ENCODE measurements at places on chromosomes 2 and 18.

DNA sequence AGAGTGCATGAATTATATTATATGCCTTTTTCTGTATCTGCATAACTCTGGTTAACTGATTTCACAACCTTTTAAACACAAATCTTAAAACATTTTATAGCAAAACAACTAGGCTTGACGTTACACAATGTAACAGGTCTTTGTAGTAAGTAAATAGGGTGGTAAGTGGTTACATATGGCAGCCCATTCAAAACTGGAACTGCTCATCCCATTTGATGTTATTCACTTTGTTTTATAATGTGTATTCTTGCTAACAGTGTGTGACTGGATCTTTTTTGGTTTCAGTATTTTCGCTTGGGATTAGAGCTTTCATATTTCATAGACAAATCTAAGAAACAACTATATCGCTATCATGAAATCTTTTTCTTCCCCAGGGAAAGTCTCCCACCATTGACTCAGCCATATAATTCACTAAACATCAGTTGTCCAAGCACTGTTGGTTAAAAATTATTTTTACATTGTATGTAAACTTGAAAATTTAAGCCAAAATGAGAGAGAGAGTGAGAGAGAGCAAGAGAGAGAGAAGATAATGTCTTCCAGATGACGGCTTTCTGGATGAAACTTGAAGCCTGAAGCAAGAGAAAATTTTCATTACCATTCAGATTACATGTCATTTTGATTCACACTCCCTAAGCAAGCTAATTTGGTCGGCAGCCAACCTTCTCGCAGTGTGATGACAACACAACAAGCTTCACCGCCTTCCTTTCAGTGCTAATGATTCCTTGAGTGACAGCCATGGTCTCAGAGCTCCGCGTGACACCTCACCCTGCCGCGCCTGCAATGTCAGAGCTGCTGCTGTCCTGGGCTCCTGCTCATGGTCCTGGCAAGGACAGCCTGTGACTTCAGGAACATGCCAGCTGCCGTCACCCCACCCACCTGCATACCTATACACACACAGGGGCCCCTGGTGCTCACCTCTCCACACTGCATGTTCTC, 946.9 kb upstream of the SOX11 start:
- H3K27me3 ChIP-seq, result no peaks in the 10 kb centered on the region
- no peak for DNase-seq
- no peak overlapping the region for H3K4me3 ChIP-seq
- no peak overlapping the region for H3K27ac ChIP-seq
- H3K4me1 ChIP-seq, result no peaks in the 10 kb centered on the region

GRCh38 chr2:147845411-147845971, 662 bp downstream of the ACVR2A start:
- no peaks in the 10 kb centered on the region for H3K4me1 ChIP-seq
- H3K27me3 ChIP-seq, result no peaks in the 10 kb centered on the region
- no peaks in the 10 kb centered on the region for H3K36me3 ChIP-seq
- H3K27ac ChIP-seq, result no peak overlapping the region
- no peak for DNase-seq

- no peaks in the 10 kb centered on the region for H3K4me1 ChIP-seq
- H3K36me3 ChIP-seq, result no peaks in the 10 kb centered on the region
- H3K27me3 ChIP-seq, result no peaks in the 10 kb centered on the region
- no peak overlapping the region for H3K27ac ChIP-seq
These were observed 90.8 kb upstream of the DLX2 start for GRCh38 chr2:172193331-172194089.

- H3K4me1 ChIP-seq, result no peaks in the 10 kb centered on the region
- no peaks in the 10 kb centered on the region for H3K27me3 ChIP-seq
- no peak for DNase-seq
- no peak overlapping the region for H3K27ac ChIP-seq
These were observed 690.2 kb upstream of the POU3F3 start for GRCh38 chr2:104163611-104164130.

DNA sequence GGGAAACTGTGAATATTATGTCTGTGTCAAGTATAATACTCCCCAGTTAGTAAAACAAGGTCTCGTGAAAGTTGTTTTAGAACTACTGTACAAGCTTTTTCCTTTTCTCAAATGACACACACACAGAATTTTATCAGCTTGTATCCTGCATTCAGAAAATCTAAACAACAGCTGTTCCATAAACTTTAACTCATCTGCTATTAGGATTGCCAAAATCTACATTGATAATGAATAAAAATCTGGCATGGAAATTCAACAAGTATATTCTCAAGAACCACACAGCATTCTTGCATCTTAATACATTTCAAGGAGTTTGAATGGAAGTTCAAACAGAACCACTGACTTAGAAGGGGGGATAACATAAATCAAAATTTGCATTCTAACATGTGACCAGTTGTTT, 151.2 kb downstream of the SLC39A10 start:
- no peaks in the 10 kb centered on the region for H3K27me3 ChIP-seq
- H3K4me1 ChIP-seq, result no peaks in the 10 kb centered on the region
- H3K27ac ChIP-seq, result no peak overlapping the region
- no peaks in the 10 kb centered on the region for H3K36me3 ChIP-seq
- DNase-seq, result no peak

DNA sequence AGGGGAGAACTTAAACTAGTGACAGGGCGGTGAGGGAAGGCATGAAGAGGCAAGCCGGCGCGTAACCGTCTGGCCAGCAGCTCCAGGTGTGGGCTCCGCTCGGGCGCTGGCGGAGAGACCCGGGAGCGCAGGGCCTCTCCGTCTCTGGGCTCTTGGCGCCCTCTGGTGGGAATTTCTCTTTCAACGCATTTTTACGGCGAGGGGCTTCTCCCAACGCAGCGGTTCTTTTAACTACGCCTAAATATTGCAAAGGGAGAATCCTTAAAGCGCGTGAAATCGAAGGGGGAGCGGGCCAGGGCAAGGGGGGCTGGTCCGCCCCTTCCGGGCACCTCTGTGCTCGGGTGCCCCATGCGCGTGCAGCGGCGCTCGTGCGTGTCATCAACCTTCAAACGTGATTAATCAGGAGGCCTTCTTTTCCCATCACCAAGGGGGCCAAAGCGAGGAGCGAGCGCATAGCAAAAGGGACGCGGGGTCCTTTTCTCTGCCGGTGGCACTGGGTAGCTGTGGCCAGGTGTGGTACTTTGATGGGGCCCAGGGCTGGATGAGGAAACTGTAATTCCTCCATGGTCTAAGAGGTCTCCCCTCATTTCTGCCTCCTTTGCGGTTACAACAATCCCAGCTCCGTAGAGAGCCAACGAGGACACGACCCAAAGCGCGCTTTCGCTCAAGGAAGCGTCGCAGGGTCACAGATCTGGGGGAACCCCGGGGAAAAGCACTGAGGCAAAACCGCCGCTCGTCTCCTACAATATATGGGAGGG, 762 bp upstream of the GAD1 start:
- no peak overlapping the region for H3K4me3 ChIP-seq
- peaks cover 7% of the 10 kb centered on the region for H3K27me3 ChIP-seq
- no peaks in the 10 kb centered on the region for H3K36me3 ChIP-seq
- H3K27ac ChIP-seq, result no peak overlapping the region
- DNase-seq, result peak; percentile 28

- H3K4me3 ChIP-seq, result no peak overlapping the region
- peaks cover 2% of the 10 kb centered on the region for H3K27me3 ChIP-seq
- H3K4me1 ChIP-seq, result no peaks in the 10 kb centered on the region
- H3K27ac ChIP-seq, result no peak overlapping the region
These were observed 143.2 kb downstream of the DDX1 start for GRCh38 chr2:15734674-15735483.

GRCh38 chr18:22272242-22272641, 102.9 kb downstream of the GATA6 start:
- no peak overlapping the region for H3K4me3 ChIP-seq
- H3K27ac ChIP-seq, result no peak overlapping the region
- H3K27me3 ChIP-seq, result peaks cover 6% of the 10 kb centered on the region
- DNase-seq, result no peak
- no peaks in the 10 kb centered on the region for H3K36me3 ChIP-seq
- no peaks in the 10 kb centered on the region for H3K4me1 ChIP-seq

- DNase-seq, result no peak
- H3K4me1 ChIP-seq, result no peaks in the 10 kb centered on the region
- no peaks in the 10 kb centered on the region for H3K27me3 ChIP-seq
- H3K36me3 ChIP-seq, result no peaks in the 10 kb centered on the region
These were observed 541.7 kb upstream of the MEX3C start for GRCh38 chr18:51739044-51739666.

DNA sequence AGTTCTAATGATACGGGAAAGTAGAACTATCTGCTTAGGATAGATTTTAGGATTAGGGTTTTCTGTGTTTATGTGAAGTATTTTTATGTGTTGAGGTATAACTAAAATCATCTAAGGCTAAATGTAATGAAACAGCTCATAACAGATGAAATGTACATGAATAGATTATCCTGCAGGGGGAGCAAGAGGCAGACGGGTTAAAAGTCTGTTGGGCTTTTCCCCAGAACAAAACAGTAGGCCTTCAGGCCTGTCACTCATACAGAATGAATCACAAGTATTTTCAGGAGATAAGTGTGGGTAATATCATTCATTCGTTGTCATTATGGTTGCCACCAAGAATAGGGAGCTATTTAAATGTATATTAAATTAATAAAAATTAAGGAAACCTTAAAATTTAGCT, 107.9 kb upstream of the IL1R2 start:
- no peaks in the 10 kb centered on the region for H3K4me1 ChIP-seq
- H3K27ac ChIP-seq, result no peak overlapping the region
- H3K36me3 ChIP-seq, result peaks cover 85% of the 10 kb centered on the region
- no peak overlapping the region for H3K4me3 ChIP-seq

DNA sequence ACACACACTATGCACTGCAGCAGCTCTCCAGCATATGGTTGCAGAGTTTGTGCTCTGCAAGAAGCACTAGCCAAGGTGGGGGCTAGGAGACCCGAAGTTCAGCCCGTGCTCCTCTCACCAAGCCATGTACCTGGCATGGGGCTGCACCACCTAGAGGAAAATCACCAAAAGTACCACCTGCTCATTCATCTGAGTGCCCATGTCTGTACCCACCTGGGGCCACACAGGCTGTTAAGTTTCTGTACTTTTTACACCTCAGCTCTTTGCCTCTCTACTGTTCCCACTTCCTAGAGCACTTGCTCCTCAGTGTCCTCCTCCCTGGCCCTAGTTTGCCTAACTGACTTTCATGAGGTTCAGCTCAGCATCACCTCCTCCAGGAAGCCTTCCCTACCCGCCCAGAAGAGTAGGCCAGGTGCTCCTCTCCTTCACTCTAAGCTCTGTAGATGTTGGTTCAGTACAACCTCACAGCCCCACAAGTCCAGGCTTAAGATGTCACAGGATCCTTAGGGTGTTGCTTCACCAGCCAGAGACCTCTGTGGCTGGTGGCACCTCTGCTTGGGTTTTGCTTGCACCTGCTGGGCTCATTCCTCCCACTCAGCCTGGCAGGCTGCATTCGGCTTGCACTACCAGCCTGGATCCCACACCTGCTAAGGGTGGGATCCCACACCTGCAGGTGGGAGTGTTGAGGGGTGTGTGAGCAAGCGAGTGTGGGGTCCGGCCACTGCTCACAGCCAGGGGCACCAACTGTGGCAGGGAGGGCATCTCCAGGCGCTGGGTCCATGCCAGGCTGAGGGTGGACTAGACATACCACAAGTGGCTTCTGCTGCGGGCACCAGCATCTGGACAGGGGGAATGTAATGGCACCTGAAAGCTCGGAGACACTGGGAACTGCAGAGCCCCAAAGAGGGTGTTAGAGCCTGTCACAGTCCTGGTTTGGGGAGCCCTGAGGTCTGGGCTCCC, 10.2 kb upstream of the TFCP2L1 start:
- no peaks in the 10 kb centered on the region for H3K4me1 ChIP-seq
- H3K27ac ChIP-seq, result no peak overlapping the region
- no peak overlapping the region for H3K4me3 ChIP-seq
- no peaks in the 10 kb centered on the region for H3K36me3 ChIP-seq
- DNase-seq, result no peak

DNA sequence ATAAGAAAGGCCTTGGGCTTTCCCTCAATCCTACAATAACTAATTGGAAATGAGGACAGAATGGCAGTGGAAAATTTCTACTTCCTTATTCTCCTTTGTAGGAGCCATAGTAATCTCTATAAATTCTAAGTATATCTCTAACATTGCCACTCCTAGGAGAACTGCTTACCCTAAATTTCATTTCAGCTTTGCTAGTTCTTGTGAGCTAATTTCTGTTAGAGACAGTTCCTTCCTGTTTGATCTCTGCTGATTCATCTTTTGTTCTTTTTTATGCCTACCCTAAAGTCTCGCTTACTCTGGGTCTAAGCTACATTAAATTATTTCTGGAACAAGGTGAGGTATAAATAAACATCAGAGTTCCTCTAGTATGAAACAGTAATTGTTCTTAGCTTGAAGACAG, 25.7 kb downstream of the ABHD3 start:
- no peaks in the 10 kb centered on the region for H3K27me3 ChIP-seq
- DNase-seq, result no peak
- H3K36me3 ChIP-seq, result peaks cover 63% of the 10 kb centered on the region
- no peak overlapping the region for H3K4me3 ChIP-seq
- H3K27ac ChIP-seq, result no peak overlapping the region

- H3K4me1 ChIP-seq, result peaks cover 42% of the 10 kb centered on the region
- peak overlapping the region; percentile 68 for H3K27ac ChIP-seq
- H3K36me3 ChIP-seq, result peaks cover 21% of the 10 kb centered on the region
- no peaks in the 10 kb centered on the region for H3K27me3 ChIP-seq
These were observed 296 bp downstream of the TTC21B start for GRCh38 chr2:165953306-165953654.

- H3K4me1 ChIP-seq, result no peaks in the 10 kb centered on the region
- no peaks in the 10 kb centered on the region for H3K36me3 ChIP-seq
- H3K4me3 ChIP-seq, result no peak overlapping the region
- H3K27ac ChIP-seq, result no peak overlapping the region
- H3K27me3 ChIP-seq, result peaks cover 10% of the 10 kb centered on the region
- DNase-seq, result no peak
These were observed 2.6 kb downstream of the C2orf72 start for GRCh38 chr2:231039821-231040364.

DNA sequence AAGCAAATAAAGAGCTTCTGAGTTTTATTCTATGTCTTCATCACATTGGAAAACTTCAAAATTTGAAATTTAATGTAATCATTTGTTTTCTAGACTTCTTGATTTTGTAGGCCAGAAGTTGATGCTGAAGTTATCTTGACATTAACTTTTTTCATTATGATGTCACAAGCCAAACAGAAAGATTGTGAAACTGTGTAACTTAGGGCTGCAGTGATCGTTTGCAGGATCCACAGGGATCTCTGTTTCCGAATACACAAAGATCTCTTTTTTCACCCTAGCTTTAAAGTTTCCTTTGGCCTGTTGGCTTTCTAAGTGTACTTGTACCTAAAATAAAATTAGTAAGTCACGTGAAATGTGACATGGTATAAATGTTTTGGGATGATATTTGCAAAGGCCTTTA, 594.9 kb upstream of the CDH2 start:
- no peaks in the 10 kb centered on the region for H3K36me3 ChIP-seq
- no peaks in the 10 kb centered on the region for H3K27me3 ChIP-seq
- peaks cover 60% of the 10 kb centered on the region for H3K4me1 ChIP-seq
- H3K4me3 ChIP-seq, result no peak overlapping the region
- DNase-seq, result no peak

DNA sequence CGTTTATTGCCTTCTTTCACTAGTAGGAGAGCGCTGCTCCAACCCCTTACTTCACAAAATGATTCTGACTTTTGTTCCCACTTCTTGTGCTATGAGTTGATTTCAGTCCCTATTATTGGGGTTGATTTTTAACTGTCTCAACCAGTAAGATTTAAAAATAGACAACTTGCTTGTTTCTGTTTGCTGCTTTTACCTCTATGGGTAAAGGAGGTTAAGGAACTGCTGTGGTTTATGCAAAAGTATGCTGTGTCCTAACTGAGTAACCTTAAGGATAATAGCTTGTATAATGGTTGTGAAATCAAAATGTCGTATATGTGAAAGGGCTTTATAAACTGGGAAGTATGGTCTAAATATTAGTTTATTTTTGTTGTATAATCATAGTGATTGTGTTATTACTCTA, 22.6 kb downstream of the ALMS1 start:
- H3K4me3 ChIP-seq, result no peak overlapping the region
- H3K27ac ChIP-seq, result no peak overlapping the region
- no peaks in the 10 kb centered on the region for H3K27me3 ChIP-seq
- DNase-seq, result no peak
- no peaks in the 10 kb centered on the region for H3K4me1 ChIP-seq
- peaks cover 21% of the 10 kb centered on the region for H3K36me3 ChIP-seq

All from DND-41 (cell line).